ENCODE measurements at places on chromosomes 11 and 22.

DNA sequence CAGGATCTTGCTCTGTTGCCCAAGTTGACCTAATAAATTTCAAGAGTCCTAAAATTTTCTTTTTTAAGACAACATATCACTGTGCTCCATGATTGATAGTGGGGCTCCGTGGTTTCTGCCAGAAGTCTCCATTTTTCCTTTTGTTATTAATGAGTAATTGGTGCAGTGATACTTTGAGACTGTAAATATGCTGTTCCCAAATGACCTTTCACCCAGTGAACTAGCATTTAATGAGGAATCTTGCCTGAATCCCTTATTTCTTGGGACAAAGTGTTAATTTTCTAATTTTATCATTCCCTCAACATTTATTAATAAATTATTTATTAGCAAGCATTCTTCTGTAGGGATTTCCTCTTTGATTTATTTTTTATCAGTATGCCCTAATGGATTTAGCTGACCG is 2.3 kb upstream of the DHCR7 start:
- DNase-seq, result no peak

- DNase-seq, result no peak
Measured at GRCh38 chr11:17405232-17406005, 17.0 kb upstream of the KCNJ11 start.

DNA sequence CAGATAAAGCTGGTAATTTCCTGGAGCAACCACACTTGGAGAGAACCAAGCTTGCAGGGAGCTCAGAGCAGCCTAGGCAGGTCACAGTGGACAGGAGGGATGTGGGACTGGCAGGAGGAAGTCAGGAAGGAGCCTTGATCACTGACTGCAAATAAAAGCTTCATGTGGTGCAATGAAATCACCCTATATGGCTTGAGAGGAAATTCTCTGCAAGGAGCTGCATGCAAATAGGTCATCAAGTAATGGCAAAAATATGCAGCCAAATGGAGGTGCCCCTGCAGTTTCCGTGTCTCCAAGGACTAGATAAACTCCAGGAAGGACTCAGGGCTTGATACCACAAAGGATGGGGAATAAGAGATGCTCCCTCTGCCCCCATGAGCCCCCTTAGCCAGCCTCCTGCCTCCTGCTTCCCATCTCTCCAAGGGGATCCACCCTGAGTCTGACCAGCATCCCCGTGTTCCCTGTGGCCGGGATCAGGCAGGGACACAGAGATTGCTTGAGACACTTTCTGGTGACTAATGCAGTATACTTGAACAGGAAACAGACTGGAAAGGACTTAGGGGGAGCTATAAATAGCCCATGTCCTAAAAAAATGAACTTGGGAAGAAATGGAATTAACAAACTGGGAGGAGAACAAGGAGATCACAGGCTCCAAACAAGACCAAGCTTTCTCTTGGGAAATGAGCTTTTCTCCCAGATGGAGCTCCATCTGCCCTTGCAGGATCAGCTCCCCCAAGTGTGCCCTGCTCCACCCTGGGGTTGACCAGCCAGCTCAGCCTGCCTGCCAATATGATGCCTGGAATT is 23.9 kb upstream of the MICAL2 start:
- no peak for DNase-seq

DNA sequence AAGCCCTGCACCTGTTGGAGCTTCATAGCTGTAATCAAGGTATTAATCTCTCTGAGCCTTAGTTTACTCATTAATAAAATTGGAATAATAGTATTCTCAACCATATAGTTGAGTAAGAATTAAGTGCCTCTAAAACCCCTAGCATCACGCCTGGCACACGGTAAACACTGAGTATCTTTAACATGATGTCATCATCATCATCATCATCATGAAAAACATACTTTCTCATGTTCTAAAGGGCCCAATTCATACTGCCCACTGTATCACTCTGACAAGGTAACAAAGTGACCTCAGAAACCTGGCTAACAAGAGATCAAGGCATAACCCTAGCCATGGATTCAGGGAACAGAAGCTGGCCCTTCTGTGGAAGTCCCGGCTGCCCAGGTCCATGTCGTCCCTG is 58.4 kb downstream of the KIRREL3 start:
- no peak for DNase-seq

DNA sequence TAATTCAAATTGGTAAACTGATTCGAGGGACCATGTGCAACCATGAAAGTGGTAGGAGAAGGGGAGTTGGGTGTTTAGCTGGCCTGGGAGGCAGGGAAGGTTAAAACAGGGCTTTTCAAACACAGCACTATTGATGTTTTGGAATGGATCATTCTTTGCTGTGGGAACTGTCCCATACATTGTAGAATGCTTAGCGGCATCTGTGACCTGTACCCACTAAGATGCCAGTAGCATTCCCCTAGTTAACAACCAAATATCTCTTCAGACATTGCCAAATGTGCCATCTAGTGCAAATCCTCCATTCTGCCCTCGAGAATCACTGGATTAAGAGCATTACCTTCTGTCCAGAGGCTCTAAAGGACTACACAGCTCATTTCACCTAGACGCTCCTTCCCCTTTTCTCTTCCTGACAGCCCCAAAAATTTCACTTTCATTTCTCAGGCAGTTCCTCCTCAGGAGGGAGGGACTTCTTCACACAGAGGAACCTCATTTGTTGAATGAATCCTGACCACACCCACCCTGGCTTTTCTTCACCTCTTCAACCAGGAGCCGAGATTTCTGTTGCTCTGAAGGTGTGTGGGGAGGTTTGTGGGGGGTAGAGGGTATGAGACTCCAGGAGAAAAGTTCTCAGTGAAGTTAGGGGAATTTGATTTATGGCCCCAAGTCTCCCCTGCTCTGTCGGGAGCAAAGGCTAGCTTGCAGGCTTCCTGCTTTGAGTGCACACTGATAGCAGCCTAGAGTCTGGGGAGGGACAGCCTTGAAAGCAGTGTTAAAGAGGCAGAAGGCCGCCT is at the start of gene TRIM34:
Gene TRIM34 (plus strand): TSS at position 513 of the 791 bp plus-strand sequence. CDS start 7,331 bp downstream, outside the sequence.
- DNase-seq, result no peak

GRCh38 chr11:64180891-64181290 is 5.1 kb upstream of the STIP1 start:
- DNase-seq, result no peak

DNA sequence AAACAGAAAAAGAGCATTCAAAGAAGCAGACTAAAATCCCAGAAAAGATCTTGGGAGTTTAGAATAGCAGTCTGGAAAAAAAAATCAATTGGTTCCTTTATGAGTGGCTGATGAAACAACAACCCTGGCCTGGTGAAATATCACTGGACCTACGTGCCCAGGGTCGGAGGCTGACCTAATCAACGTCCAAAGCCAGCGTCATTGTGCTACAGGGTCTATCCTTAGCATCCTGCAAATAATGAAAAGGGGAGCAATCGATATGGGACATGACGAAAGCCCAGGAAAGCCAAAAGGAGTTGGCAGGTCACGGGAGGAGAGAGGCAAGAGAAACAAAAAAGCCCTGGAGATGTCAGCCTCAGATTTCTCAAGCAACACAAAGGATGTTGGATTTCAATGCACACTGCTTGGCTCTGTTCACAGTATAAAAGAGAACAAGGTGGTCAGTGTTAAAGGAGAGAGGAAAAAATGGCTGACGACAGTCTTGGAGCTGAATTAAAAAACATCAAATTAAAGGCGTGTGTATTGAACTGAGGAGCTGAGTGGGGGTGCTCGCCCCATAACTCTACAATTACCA is 148.8 kb downstream of the BLID start:
- no peak for DNase-seq

DNA sequence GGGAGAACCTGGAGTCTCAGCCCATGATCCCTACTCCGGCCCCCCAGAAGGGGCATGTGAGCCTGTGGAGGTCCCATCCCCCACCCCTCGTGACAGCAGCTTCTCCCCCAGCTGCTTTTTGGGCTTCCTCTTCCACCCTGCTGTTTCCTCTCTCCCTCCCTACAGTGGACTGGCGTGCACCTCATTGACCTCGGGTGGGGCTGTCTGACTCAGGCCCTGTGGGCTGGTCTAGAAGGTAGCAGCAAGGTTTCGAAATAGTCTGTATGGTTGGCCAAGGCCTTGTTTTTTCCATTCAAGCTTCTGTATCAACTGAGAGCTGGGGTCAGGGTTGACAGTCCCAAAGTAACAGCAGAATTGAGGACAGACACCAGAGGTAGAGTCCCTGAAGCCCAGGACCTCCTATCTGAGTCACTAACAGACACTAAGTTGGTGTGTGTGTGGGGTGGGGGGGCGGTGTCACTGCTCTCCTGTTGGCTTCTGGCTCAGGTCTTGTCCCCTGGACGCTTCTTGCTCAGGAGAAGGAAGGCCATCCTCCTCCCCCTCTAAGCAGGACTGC is 7.7 kb downstream of the SLC37A2 start:
- DNase-seq, result no peak

DNA sequence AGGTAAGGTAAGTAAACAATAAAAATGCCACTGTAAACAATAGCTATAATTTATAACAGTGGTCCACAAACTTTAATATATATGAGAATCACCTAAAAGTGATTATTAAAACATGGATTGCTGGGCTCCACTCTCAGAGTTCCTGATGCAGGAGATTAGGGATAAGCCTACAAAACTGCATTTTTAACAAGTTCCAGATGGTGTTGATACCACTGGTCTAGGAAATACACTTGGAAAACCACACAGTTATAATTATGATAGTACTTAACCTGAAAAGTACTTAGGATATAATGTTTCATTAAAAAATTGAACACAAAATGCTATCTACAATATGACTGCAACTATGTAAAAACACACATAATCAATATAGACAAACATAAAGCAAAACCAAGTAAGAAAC is 20.4 kb downstream of the FCHSD2 start:
- no peak for DNase-seq

GRCh38 chr11:121522043-121522941 is 69.5 kb upstream of the SORL1-AS1 start:
- no peak for DNase-seq

- no peak for DNase-seq
Measured at GRCh38 chr22:23187871-23188700, 7.8 kb downstream of the BCR start.

DNA sequence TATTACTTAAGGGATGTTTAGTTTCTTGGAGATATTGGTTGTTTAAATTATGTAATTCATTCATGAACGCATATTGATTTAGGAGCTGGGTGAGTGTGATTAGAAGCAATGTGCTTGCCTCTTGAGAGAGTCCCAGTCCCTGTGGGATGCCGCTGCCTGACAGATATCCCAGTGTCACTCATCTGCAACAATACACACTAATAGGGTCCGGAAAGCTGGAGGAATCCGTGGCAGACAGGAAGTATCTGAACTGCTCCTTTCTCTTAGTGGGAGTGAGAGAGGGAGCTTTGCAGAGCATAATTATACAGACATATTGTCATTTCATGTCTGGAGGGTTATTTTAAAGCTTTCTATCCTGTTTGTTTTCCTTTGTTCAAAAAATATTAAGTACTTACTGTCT is 17.4 kb downstream of the AMOTL1 start:
- no peak for DNase-seq

DNA sequence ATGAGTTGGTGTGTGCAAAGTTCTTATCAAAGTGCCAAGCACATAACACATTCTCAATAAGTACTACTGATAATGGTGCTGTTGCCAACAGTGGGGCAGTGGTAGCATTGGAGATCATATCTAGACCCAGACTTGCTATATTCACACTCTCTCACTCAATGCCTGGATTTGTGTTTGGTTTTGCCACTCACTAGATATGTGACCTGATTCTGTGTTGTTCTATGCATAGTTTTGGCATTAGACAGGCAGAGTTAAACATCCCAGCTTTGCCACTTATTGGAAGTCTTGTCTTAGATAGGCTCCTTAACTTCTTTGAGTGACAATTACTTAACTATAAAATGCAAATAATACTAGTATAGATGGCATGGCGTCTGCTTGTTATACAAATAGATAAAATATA is 642.6 kb upstream of the CCDC179 start:
- no peak for DNase-seq

DNA sequence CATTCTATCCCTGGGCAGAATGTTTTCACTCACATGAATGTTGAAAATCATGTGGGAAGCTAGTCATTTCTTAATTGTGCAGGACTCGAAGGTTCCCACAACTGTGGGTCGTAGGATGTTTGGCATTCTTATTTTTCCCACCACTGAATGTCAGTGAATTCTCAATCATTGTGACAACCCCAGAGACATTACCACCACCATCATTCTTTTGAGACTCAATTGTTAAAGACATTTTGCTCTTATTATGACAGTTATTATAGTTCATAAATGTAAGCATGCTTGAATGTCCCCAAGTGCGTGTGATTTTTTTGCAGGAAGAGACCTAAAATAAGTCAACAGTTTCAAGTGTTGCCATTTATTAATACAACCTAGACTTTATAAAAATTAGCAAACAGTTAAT is 19.0 kb downstream of the PACS1 start:
- no peak for DNase-seq

GRCh38 chr11:4576880-4577279 is 4.7 kb upstream of the OR52I2 start:
- DNase-seq, result no peak

GRCh38 chr11:27514558-27514957 is 8.0 kb upstream of the LIN7C start:
- no peak for DNase-seq

DNA sequence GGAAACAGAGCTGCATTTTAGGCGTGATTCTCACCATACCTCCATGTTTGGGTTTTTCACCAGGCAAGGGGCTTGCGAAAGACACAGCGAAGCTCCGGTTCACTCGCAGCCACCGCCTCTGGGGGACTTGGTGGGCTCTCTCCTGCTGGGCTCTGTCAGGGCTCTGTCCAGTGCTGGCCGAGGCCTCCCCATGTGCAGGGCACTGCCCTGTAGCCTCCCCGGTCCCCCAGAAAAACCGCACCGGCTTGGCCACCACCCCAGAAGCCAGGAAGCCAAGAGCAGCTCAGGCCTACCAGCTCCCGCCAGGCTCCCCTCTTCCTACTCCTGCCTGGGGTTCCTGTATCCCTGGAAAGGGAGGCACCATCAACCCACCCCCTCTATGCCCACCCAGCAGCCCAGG is 151.5 kb downstream of the CTTN start:
- DNase-seq, result no peak

GRCh38 chr22:36145881-36146280 is 14.7 kb downstream of the APOL3 start:
- no peak for DNase-seq

DNA sequence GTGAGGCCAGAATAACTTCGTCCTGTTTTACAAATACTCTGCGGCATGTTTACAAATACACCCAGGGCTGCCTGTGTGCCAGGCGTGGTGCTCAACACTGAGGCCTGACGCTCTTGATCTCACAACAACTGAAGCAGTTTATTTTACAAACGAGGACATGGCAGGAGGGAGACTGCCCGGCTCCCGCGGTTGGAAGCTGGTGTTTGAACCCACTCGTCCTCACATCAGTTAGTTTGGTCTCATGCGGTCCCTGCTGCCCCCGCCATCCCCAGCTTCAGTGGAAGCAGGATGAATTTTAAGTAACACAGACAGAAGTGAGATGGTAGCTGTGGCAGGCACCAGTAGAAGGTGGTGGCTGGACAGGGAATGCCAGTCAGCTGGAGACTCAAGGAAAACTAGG is 16.4 kb downstream of the KIAA0930 start:
- no peak for DNase-seq

DNA sequence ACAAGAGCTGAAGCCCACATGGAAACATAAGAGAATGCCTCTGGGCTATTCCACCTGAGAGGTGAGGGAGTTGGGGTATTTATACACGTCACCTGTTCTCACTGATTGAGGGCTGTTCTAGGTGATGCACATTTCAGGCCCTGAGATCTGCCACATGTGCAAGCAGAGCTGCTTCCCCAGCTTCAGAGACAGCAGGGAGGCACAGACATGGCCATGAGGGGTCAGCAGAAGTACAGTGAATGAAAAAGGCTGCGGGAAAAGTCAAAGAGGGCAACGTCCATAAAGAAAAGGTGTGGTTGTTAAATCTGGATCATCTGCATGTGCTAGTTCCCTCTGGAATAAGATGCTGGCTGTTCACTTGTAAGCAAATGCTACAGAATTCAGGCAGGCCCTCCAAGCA is 75.4 kb downstream of the GAB4 start:
- DNase-seq, result no peak

All from NCI-H1092 (cell line).